NCI-H1417 (cell line): ENCODE measurements at places on chromosomes 5 and 9.

DNA sequence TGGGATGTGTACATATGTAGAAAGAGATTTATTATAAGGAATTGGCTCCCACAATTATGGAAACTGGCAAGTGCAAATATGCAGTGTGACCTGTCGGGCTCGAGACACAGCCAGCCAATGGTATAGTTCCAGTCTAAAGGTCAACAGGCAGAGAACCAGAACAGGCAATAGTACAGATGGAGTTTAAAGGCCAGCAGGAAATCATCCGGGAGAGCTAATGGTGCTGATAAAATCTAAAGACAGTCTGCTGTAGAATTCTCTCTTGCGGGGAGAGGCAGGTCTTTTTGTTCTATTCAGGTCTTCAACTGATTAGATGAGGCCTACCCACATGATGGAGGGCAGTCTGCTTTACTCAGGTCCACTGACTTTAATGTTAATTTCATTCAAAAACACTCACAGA, 21.8 kb downstream of the ANKRD31 start:
- DNase-seq = no peak

GRCh38 chr5:133921979-133922378, 46.4 kb downstream of the C5orf15 start:
- peak; percentile 68 for DNase-seq

DNA sequence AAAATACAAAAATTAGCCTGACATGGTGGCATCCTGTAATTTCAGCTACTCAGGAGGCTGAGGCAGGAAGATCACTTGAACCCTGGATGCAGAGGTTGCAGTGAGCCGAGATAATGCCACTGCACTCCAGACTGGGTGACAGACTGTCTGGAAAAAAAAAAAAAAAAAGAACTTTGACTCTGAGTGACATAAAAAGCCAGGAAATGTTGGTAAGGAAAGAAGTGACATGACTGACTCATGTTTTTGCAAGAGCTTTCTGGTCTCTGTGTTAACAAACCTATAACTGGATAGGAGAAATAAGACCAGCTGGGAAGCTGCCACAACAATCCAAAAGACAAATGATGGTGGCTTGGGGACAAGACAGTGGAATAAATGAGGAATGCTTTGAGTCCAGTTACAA, 272.1 kb downstream of the HINT1 start:
- no peak for DNase-seq

DNA sequence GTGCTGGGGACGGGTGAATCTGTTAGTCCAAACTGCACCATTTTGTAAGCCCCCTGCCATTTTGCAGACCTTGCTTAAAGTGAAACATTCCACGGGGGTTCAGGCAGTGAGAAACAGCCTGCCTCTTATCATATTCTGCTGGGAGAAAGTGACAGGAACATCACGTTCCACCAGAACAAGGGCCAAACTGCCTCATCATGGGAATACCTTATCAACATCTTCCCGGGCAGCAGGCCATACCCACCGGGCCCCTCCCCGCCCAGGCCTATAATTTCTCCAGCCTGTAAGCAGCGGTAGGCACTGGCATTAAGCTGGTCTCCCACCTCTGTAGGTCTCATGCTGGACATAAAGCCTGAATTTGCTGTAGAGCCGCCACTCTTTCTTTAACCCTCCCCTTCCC, 1.5 kb upstream of the CFAP77 start:
- no peak for DNase-seq

DNA sequence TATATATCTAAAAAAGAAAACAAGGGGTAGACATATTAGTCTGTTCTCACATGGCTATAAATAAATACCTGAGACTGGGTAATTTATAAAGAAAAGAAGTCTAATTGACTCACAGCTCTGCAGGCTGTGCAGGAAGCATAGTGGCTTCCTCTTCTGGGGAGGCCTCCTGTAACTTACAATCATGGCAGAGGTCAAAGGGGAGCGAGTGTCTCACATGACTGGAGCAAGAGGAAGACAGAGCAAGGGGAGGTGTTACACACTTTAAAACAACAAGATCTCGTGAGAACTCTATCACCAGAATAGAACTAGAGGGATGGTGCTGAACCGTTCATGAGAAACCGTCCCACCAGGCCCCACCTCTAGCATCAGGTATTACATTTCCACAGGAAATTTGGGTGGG, 616.8 kb downstream of the TLE4 start:
- no peak for DNase-seq

- no peak for DNase-seq
Observed at GRCh38 chr5:141484310-141484640, 555 bp upstream of the PCDHGC4 start.
